CD4-positive, alpha-beta T cell treated with Interleukin-2 at 100 ng/mL for 4 hours (primary cell): ENCODE measurements at places on chromosomes 16 and 17.
A peak's percentile ranks its signal among the peaks of the same experiment; 100 is the strongest.

DNA sequence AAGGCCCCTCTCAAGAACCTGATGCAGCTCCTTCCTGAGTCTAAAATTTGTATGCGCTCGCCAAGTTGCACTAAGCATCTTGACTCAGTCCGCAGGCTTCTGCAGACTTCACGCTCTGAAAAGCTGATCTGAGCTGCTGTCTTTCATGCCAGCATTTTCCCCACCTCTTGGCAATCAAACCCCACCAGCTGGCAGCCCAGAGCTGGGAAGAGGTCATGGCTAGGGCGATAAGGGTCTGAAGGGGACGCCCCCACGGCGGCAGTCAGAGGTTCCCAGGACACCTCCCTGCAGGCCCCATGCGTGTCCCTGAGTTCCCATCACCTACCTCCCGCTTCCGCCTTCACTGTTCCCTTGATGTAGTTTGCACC is 5.1 kb upstream of the UNC13D start:
- DNase-seq: no peak

DNA sequence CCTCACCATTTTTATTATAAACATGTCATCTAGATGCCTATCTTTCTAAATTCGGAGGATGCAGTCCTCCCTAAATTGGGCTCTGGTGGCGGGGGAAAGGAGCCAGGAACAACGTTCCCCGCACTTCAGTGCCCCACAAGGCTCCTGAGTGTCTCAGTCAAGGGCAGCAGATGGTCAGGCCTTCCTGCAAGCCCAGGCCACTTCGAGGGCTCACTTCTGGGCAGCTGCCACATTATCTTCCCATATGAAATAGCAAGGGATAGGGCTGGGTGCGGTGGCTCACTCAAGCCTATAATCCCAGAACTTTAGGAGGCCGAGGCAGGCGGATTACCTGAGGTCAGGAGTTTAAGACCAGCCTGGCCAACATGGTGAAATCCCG is 32.3 kb downstream of the FBXO31 start:
- no peak for DNase-seq

GRCh38 chr16:3652373-3653195 is 1.9 kb upstream of the DNASE1 start:
- DNase-seq: no peak

DNA sequence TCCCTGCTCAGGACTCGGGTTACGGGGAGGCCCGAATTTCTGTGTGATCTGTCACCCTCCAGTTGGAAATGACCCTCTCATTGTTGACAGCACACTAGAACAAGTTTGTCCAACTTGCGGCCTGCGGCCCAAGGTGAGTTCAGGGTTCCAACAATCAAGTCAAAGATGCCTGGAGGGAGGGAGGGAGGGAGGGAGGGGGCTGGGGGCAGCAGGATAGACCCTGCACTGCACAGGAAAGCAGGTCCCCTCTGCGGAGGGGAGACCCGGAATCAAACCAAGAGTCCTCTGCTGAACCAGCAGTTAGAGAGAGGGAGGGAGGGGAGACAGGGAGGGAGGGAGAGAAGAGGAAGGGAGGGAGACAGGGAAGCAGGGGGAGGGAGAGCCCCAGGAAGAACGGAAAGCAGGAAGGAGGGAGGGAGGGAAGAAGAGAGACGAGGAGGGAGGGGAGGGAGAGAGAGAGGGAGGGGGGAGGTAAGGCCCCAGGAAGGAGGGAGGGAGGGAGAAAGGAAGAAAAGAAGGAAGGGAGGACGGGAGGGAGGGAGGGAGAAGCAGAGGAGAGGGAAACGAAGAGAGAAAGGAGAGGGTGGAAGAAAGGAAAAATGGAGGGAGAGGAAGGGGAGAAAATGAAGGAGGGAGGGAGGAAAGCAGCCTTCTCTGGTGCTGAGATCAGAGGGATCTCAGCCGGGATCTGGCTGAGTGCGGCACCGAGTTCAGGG is 96.7 kb upstream of the CDH5 start:
- no peak for DNase-seq

DNA sequence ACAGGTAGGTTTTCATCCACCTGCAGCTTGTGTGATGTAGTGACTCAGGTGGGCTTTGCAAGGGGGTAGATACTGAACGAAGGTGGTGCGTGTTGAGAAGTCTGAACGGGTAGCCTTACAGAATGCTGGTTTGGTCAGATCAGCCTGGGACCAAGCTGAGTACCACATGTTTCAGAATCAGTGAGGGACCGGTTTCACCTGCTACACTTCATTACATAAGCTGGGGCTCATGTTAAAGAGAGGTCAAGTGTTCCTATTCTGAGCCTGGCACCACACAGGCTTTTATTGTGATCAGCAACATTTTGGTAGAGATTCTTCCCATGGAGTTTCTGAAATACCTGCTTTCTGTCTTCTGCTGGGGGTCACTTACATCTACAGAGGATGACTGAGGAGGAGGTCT is 207.4 kb upstream of the EEF2KMT start:
- no peak for DNase-seq

GRCh38 chr17:29078183-29079045 is 35.5 kb downstream of the PIPOX start:
- no peak for DNase-seq

GRCh38 chr17:51000835-51001638 is 119.6 kb downstream of the SPAG9 start:
- DNase-seq: peak; percentile 74

- DNase-seq: no peak
These were observed 11.7 kb downstream of the SAMD14 start for GRCh38 chr17:50118076-50118827.

- DNase-seq: no peak
These were observed 7.3 kb upstream of the ZDHHC7 start for GRCh38 chr16:85018529-85019236.
